ENCODE measurements at places on chromosomes 2 and 18. TPM values are rescaled to one million over a fixed set of nuclear protein-coding genes. Genes with fewer than 3 reads are reported as not detected.

TFCP2L1 gene
- not detected for total RNA-seq

NIFK gene
- total RNA-seq = 18.8 TPM

CXCR2 gene
- not detected for total RNA-seq

RBM44 gene
- 0.32 TPM for total RNA-seq

TTC32 gene
- 10.0 TPM for total RNA-seq
